Stimulated activated CD4-positive, alpha-beta T cell treated with anti-CD3 and anti-CD28 coated beads, Interleukin-12 subunit alpha, Interleukin-12 subunit beta, amount 100 ng/mL, for 48 hours (primary cell): ENCODE measurements at places on chromosomes 13 and 19.

- no peak for DNase-seq
Observed at GRCh38 chr19:11050323-11051114, 38.7 kb upstream of the LDLR start.

- DNase-seq, result no peak
Observed at GRCh38 chr19:29410601-29411000, 115.2 kb upstream of the VSTM2B start.

DNA sequence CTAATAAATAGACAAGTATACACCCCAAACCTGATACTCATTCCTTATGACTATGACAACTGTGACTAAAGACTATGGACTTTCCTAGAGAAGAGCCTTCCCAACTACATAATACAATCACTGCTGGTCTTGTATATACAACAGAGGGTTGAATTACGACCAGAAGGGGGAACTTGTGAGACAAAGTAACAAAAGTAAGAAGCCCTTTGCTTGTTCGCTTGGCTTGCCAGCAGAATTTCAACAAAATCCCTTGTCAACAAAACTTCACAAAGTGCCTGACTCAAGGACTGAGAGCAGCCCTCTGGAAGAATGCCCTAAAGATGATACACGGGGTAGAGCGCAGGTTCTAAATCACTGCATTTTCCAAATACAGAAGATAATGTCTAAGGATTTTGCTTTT, 99.4 kb downstream of the WASF3 start:
- DNase-seq, result no peak

- DNase-seq, result no peak
Observed at GRCh38 chr19:5580161-5580571, 12.4 kb upstream of the TINCR start.

DNA sequence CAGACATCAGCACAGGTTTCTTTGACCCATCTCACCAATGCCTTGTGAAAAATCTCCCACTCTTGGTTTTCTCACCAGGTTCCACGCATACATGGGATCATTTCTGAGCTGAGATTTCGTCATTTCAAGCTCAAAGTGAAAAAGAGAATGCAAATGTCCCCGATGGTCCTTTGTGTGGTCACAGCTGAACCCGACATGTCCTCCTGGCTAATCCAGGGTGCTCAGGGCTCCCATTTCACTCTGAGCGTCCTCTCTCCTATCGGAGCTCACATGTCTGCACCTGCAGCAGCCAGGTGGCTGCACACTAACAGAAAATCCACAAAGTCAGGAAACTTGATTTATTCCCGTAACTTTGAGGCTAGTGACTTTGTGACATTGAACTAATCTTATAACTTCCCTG, 9.3 kb upstream of the CEACAM3 start:
- no peak for DNase-seq

GRCh38 chr19:55418185-55418584, 10.6 kb upstream of the UBE2S start:
- DNase-seq, result peak; percentile 55

DNA sequence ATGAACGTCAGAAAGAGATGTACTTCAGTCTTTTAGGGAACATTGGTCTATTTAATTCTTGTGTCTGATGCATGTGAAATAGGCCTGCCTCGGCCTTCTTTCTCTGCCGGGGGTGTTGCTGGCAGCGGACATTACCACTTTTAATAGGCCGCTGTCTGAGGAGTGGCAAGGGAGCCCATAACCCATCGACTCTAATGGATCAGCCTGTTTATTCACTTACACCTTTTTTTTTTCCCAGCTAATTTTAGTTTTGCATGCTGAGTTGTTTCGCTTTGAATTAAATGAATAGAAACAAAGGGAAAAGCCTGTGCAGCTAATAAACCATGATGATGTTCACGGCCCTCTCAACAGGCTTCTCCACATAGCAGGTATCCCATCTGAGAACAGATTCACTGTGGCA, 78.4 kb downstream of the KCTD15 start:
- no peak for DNase-seq

- no peak for DNase-seq
Observed at GRCh38 chr19:54551950-54552912, 21.4 kb upstream of the LILRA2 start.

DNA sequence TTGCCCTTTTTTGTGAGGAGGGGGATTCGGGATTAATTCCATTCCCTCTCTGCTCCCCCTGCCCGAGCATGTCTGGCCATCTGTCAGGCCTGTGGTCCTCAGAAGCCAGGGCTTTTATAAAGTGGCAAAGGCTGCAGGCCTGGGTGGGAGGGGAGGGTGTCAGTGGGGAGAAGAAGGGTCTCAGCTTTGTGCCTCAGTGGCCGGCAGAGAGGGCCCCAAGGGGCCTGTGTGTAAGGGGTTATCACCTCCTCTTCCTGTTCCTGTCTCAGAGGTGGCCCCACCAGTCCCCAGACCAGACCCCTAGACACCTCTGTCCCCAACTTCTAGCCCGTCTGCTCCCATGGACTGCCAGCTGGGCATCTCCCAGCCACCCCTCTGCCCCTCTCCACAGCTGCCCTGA, 3.4 kb upstream of the NUMBL start:
- DNase-seq, result no peak

- no peak for DNase-seq
Observed at GRCh38 chr19:42521346-42522030, 6.8 kb downstream of the CEACAM1 start.

GRCh38 chr19:34853369-34853768, 73.3 kb upstream of the ZNF30 start:
- no peak for DNase-seq

- no peak for DNase-seq
Observed at GRCh38 chr19:5561559-5561958, 6.2 kb downstream of the TINCR start.

DNA sequence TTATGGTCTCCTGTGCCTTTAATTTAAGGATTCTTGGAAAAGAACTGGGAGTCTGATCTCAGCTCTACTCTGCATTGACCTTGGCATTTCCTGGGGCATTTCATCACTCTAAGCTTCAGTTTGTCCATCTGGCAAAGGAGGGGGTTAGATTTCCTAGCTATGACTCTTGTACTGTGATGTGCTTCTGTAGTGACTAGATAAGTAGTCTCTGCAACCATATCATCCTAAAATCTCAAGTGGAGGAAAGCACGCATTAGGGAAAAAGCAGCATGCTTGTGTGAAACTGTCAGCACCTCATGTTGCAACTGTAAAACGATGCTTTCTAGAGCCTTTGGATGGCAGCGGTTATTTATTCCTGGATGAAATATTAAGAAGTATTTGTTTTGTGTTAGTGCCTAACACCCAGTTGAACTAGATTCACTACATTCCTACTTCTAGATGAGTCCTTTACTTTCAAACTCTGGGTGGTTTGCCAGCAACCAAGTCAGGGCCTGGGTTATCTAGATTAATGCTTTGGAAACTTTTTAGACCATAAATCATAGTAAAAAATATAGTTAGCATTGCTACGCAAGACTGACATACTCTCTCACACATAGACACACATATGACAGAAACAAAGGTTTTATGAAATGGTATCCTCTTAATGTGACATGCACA, 6.8 kb downstream of the WDFY2 start:
- no peak for DNase-seq

- DNase-seq, result no peak
Observed at GRCh38 chr13:58579468-58579867, 947.9 kb downstream of the PCDH17 start.

DNA sequence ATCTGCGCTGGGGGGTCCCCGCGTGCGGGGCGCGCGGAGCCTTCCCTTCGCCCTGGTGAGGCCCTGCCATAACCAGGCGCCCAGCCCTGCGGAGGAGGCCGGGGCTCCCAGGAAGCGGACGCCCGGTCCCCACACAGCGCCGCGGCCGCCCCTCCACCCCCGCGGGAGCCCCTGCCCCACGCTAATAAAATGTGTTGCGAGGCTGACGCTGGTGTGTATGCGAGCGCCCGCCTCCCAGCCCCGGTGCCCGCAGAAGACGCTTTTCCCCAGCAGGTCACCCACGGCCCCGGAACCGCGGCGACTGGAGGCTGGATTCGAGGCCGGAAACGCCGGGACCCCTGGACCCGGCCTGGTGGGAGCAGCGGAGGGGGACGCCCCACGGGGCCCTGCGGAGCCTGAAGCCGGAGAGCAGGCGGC, 12.1 kb upstream of the CDC34 start:
- DNase-seq, result no peak

DNA sequence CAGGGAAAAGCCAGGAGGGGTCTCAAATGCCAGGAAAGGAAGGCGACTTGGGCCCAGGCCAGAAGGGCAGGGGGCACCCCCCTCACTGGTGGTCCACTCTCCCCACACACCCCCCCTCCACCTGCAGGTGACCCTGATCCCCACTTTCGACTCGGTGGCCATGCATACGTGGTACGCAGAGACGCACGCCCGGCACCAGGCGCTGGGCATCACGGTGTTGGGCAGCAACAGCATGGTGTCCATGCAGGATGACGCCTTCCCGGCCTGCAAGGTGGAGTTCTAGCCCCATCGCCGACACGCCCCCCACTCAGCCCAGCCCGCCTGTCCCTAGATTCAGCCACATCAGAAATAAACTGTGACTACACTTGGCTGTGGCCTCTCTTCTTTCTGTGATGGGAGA, 14.9 kb downstream of the MAP1S start:
- DNase-seq, result no peak

DNA sequence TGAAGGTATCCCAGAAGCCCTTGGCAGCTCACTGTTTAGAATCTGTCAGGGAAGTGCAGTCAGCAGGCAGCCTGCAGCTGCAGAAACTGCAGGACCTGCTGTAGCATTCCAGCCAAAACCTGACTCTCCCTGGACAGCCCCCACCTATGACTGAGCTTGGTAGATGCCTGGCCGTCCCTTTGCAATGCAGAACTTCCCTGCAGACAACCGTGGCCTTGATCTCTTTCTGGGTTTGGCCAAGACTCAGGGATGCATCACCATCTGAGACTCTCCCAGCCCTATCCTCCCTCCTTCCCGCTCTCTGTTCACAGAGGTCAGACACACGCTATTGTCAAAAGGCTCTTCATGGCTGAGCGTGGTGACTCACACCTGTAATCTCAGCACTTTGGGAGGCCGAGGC, 99.4 kb downstream of the ZNF557 start:
- DNase-seq, result no peak

- no peak for DNase-seq
Observed at GRCh38 chr19:1177322-1178114, 3.5 kb upstream of the SBNO2 start.

- DNase-seq, result no peak
Observed at GRCh38 chr13:111865046-111865445, 201.9 kb upstream of the SOX1 start.

- no peak for DNase-seq
Observed at GRCh38 chr13:61685682-61686012, 270.0 kb upstream of the PCDH20 start.

DNA sequence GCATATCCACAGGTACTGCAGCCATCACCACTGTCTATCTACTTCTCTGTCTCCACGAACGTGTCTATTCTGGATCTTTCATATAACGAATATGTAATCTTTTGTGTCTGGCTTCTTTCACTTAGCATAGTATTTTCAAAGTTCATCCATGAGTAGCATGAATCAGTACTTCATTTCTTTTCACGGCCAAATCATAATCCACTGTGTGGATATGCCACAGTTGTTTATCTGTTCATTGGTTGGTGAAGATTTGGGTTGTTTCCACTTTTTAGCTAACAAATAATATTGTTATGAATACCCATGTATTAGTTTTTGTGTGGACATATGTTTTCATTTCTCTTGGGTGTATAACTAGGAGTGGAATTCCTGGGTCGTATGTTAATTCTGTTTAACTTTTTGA, 14.4 kb downstream of the RGCC start:
- DNase-seq, result no peak

DNA sequence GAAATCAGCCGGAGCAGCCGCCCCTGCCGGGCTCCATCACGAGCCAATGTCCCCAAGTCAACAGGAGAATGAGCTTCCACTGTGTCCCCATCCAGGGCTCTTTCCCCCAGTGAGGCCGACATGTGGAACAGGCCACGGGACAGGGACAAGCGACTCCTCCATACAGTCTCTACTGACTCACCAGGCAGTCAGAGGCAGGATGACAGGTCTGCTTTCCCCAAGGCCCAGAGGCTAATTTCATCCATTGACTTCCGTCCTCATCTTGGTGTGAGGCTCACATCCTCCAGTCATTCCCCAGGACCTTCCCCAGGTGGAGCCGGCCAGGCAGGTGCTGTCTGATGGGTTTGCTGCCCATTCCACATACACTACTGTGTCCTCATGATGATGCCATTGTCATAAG, 3.5 kb downstream of the CEACAM6 start:
- no peak for DNase-seq

DNA sequence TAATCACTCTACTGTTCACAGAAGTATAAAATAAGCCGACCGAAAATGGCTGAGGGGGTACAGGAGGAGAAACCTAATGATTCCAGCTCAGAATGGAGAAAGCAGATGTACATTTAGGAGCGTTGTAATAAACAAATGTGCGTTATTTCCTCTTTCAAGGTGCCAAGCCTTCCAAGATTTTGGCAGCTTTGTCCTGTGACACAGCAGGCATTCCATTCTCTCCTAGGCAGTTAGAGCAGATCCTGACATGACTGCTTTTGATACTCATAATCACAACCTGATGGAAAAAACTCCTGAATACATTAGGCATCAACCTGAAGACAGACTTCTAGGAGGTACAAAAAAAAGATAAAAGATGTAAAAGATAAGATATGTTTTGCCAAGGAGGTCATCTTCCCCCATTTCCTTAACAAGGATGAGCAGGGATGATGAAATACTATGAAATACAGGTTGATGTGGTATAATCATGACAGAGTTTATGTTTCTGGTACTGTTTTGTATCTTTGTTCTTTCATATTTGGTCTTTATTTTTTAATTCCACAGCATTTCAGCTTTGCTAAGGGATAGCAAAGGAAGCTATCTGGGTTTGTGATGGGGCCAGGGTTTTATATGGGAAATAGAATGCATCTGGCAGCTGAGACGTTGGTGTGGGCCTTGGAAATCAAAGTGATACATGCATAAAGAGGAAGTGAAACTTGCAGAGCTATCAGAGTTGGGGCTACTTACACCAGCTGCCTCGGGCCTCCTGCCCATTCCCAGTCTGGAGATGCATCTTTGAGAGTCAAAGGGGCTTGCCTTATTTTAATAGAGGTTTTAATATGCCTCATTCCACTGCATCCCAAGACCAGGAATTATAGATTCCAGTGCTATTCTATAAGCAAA, 222.5 kb downstream of the OXGR1 start:
- DNase-seq, result no peak
